CD4-positive, alpha-beta T cell treated with Interleukin-4 for 4 hours (primary cell): ENCODE measurements at places on chromosomes 16 and 17.

DNA sequence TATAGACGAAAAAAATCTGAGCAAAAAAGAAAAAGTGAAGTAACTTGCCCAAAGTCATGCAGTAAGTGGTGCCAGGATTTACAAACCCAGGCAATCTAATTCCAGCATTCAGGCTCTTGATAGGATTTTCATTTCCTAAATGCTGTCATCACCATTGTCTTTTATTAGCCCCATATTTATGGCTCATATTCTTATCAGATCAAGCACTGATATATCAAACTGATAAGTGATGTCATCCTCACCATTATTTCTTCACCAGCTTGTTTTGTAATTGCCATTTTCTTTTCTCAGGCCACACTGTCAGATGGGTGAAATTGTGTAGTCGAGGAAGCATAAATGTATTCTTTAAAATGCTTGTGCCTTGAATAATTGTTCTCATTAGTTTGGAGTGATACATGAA lies 1.3 kb downstream of the RAD51C start:
- DNase-seq, result no peak

DNA sequence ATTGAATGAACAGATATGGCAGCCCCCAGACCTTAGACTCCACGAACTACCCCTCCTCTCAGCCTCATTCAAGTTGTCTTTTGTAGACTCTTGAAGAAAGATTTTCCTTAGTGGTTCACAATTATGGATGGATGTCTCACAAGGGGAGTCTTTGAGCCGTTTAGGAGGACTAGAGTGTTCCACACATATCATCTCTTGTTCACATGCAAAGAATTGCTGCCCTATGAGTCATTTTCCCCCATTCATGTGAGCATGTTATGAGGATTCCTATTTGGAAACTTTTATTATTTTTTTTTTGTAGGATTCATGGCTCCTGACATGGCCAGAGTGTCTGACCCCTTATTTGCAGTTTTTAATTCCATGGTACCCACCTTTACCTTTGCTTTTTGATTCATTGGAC lies 237.1 kb downstream of the SHISA9 start:
- no peak for DNase-seq

DNA sequence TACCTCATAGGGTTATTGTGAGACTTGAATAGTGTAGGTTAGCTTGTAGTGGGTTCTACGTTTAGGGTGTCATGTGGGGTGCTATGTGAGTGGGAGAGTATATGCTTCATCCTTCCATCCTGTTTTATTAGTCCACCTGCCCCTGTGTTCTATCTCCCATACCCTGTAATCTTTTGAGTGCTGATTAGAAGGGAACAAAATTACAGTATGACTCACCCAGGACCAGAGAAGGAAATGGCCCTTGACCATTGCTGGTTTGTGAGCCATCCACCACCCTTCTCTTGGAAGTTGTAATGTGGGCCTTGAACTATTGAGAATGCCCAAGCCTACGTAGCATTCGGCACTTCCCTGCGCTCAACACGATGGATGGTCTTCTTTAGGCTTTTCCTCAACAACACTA lies 17.1 kb downstream of the SAP30BP start:
- no peak for DNase-seq

DNA sequence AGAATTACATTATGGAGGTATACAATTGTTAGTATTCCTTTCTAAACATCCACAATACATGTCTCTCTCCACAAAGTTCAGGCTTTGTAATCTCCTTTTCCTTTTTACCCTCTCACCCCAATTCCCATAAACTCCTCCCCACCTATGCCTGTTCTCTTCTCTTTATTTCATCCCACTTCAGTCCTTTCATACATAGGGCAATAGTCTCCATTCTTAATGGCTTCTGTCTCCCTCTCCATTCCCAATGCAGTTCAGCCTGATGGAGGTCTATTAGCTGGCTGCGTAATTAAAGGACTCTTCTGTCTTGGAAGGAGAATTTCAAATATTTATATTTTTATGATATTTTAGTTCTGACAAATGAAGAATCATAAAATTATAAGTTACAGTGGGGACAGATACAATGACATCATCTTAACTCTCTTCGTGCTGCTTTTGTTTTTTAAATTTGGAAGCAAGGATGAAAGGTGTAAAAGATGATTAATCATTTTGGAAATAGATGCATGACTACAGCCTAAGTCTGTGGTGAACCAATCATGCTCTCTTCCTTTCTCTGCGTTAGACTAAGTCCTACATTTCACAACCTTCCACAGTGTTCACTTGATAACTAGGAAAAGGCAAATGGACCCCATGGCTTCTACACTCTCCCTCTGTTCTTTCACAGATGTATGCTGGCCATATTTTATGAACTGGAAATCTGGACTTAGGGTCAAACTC lies 11.2 kb upstream of the FAM20A start:
- no peak for DNase-seq

DNA sequence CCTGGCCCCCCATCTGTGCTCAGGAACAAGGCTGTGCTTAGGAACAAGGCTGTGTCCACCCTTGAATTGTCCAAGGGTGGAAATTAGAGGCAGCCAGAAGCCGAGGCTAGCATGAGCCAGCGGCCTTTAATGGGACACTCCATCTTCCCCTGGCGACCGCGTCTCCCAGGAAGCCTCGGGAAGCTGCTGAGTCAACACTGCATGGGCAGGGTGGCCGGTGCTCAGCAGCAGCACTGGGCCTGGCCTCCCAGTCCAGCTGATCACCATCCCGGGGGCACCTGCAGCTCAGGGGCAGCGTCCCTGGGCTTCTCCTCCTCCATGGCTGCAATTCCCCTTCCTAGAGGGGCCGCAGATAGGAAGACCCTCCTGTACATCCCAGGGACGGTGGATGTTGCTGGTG lies 180.8 kb downstream of the ENGASE start:
- no peak for DNase-seq

- peak; percentile 26 for DNase-seq
Measured at GRCh38 chr16:89009343-89010209, 32.6 kb upstream of the CBFA2T3 start.

GRCh38 chr16:6114691-6115090 lies 1017.1 kb upstream of the EEF2KMT start:
- no peak for DNase-seq

DNA sequence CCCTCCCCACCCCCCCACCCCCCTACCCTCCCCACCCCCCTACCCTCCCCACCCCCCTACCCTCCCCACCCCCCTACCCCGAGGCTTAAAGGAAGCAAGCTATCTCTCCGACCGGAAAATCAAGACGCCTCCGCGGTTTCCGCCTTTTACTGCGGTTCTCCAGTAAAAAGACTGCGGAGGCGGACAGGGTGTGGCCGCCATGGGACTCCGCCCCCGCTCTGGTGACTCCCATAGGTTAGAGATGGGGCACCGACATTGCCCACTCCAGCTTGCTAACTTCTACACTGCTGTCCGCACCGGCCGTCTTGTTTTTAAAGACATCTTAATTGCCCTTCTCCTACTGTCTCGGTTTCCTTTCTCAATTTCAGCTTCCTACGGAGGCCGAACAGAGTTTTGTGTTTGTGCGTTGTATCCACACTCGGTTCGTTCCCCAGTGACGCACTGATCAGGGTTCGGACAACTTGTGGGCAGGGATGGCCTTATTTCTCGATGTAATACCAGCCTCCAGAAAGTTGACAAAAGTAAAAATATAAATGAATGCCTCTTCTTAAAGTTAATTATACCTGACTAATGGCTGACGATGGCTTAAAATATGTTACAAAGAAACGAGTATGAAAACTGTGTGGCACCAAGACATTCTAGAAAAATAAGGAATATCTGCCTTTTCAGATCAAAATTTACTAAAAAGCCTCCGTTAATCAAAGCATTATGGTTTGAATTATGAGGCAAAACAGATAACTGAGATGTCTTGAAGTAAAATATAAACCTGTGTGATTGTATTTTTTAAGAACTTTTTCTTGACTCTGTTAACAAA lies 1.1 kb upstream of the ZNF200 start:
- peak; percentile 20 for DNase-seq

GRCh38 chr16:31214708-31215286 lies 878 bp downstream of the TRIM72 start:
- no peak for DNase-seq

DNA sequence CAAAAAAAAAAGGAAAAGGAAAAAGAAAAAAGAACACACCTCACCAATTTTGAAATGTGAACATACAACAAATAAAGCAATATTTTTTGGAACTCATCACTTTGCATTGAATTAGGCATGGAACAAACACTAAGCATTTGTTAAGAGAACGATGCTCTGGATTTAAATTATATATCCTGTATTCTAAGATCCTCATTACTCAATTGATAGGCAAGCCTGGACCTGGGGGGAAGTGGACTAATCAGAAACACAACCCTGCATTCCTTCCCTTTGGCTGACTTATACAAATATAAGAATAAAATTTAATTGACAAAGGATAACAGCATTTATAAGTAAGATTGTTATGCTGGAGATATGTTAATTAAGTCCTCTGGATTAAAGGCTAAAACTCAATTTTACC lies 2.2 kb downstream of the GJC1 start:
- DNase-seq, result no peak

- DNase-seq, result no peak
Measured at GRCh38 chr17:79830763-79831264, 8.4 kb downstream of the CBX4 start.
